ENCODE measurements at places on chromosomes 3 and 15.

GRCh38 chr15:42150219-42150970 lies 6.0 kb downstream of the PLA2G4F start:
- DNase-seq, result no peak

DNA sequence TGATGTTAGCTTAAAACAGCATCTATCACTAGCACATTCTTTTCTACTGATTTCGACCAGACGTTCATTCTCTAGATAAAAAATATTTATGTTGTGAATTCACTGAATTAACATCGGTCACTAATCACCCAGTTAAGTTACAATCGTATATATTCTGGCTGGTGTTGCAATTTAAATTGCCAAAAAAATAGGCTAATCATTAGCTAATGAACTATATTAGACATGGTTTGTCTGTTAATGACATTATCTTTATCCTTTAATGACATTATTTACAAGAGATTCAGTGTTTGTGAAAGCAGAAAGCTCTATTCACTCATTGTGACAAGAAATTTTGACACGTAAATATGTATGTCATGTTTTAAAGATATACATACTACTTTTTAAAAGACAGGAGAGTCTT lies 6.7 kb downstream of the GHSR start:
- no peak for DNase-seq

DNA sequence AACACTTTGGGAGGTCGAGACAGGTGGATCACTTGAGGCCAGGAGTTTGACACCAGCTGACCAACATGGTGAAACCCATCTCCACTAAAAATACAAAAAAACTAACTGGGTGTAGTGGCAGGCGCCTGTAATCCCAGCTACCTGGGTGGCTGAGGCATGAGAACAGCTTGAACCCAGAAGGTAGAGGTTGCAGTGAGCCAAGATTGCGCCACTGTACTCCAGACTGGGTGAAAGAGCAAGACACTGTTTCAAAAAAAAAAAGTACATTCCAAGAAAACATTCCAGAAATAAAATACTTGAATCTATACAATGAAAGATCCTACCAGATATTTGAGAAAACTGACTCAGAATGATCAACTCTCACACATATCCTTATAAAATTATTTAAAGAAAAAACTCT lies 30.4 kb downstream of the TFDP2 start:
- DNase-seq, result no peak

DNA sequence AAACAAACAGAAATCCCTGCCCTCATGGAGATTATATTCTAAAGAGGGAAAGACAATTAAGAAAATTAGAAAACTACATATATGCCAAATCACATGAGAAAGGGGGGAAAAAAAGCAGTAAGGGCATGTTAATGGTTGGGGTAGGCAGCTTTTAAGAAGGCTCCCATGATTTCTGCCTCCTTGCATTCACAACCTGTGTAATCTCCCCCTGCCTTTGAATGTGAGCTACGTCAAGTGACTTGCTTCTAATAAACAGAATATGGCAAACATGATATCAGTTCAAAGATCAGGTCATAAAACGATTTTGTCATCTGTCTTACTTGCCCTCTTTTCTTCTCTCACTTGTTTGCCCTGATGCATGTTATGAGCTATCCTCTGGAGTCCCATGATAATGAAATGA lies 673.6 kb upstream of the ADAMTS9 start:
- no peak for DNase-seq

DNA sequence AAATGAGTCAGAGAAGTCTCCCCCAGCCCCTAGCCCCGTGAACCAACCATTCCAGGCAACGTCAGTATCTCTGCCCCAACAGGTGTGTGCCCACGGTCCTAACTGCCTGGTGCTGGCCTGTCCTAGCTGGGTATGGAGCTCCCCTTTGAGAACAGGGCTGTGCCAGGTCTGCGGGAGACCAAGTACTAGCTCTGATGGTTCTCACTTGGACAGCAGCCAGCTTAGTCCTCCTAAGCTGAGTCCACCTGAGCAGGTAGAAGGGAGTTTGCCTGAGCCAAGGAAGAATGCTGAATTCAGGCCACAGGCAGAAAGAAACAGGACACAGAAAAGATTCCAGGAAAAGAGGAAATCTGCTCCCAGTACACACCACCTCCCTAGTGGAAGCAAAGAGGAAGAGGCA lies 33.1 kb upstream of the PARL start:
- no peak for DNase-seq

DNA sequence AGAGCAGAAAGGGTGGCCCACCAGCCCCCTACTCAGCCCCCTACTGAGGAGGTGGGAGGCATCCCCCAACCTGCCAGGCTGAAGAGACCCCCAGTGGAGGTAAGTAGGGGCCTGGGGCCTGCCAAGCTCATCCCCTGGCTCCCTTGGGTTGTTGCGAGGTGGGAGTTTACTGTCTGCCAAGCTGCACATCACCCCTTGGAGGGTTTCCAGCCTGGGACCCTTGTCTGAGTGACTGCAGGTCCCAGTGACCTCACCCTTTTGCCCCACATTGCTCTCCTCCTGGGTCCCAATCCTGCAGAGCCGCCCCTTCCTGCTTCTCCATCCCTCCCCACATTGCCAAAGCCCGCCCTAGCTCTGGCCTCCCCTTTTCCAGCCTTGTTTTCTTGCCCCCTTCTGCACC lies 1.0 kb upstream of the ALS2CL start:
- no peak for DNase-seq

GRCh38 chr15:48993380-48993779 lies 29.7 kb upstream of the SHC4 start:
- DNase-seq, result no peak

GRCh38 chr15:68797599-68798345 lies 22.9 kb downstream of the ANP32A start:
- no peak for DNase-seq

DNA sequence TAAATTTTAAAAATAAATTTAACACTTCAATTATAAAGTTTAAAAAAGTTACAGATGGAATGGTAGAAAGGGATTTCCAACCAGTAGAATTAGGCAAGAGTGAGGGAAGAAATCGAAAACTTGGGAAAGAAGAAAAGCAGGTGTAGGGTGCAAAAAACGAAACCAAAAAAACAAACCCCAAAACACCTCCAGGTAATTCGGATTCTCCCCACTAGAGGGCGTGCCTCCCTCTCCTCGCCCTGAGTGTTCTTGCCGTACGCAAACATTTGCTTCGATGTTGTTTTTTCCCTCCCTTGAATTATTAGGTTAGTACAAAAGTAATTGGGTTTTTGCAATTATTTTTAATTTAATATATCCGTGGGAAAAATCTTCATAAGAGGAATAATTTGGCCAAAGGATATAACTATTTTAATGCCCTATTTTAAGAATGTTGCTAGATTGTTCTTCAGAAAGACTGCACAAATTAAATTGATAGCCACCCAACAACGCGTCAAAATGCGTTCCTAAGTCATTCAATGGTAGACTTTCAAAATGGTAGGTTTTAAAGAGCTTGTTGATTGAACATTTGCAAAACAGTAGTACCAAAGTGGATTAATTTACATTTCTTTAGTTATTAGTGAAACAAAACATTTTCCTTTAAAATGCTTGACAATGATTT lies 63.7 kb downstream of the SLC30A4 start:
- DNase-seq, result peak; percentile 62

DNA sequence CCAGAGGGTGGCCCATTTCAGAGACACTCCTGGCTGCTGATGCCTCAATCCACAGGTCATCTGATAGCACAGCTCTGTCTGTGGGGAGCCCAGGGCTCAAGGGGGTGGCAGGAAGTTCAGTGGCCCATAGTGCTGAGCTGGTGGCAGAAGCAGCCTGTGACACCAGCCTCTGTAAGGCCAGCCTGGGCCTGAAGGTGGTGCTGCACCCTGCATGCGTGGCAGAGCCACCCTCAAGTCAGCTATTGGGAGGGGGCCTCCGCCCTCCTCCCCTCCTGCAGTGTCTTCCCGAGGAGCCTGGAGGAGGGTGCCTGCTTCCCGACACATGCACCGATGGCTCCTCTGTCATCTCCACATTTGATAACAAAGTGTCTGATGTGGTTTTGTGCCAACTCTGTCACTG lies 3.0 kb downstream of the PLA1A start:
- no peak for DNase-seq

DNA sequence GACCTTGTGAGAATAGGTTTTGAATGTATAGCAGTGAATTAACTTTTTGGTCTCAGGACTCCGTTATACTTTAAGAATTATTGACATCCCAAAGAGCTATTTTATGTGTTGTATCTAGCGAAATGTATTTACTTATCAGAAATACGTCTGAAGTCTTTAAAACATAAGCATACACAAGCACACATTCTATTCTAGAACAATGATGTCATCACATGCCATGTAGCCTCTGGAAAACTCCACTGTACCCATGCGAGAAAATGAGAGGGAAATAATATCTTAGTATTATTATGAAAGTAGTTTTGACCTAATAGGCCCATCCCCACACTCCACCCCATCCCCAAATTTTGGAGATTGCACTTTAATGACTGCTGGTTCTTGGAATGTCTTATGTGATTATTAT lies 1.5 kb downstream of the POLR2M start:
- DNase-seq, result no peak

- no peak for DNase-seq
Observed at GRCh38 chr3:70824078-70824477, 511.6 kb upstream of the MDFIC2 start.

DNA sequence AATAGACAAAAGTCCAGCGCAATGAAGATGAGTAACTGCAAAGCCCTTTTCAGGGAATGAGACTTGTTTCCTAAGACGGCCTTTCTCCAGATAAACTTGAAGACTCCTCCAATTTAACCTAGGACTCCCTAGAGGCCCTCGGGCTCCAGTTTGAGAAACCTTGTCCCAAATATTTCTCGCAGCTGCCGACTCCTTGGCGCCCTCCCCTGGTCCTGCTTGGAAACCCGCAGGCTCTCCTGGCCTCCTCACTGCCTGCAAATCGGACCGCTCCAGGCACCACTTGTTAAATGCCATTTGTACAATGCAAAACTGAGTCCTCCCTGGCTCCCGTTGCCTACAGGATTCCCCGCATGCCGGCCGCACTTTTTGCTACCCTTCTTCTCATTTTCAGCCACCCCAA lies 36.8 kb downstream of the MUC4 start:
- DNase-seq, result no peak

DNA sequence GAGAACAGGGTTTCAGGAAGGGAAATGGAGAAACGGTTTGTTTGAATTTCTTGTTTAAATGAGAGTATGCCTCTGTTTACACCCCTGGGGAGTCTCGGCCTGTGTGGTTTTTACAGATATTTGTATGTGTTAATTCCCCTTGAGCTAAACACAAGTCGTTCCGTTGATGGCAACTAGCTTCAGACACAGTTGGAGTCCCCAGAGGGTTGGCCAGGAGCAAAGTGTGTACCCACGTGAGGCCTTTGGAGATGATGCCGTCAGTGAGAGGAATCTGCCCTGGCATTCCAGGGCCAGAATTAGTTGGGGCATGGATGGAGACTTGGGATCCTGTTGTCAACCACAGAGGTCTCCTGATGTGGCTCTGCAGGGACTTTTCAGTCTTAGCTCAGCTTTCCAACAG lies 44.0 kb downstream of the CEMIP start:
- no peak for DNase-seq

GRCh38 chr3:136186846-136187245 lies 9.3 kb downstream of the MSL2 start:
- DNase-seq, result no peak

- DNase-seq, result no peak
Observed at GRCh38 chr3:102006812-102007485, 157.6 kb downstream of the NFKBIZ start.

GRCh38 chr15:88651136-88651732 lies 12.4 kb downstream of the ISG20 start:
- DNase-seq, result no peak

- DNase-seq, result no peak
Observed at GRCh38 chr3:102353805-102354204, 81.0 kb upstream of the ZPLD1 start.

GRCh38 chr3:14461748-14462324 lies 59.4 kb downstream of the SLC6A6 start:
- no peak for DNase-seq

- no peak for DNase-seq
Observed at GRCh38 chr3:13619661-13620230, 70.8 kb downstream of the FBLN2 start.

GRCh38 chr3:23002151-23002550 lies 201.0 kb upstream of the UBE2E2 start:
- DNase-seq, result no peak

- no peak for DNase-seq
Observed at GRCh38 chr3:87206070-87206469, 21.0 kb upstream of the CHMP2B start.

GRCh38 chr15:47857776-47858167 lies 140.5 kb downstream of the SEMA6D start:
- no peak for DNase-seq

DNA sequence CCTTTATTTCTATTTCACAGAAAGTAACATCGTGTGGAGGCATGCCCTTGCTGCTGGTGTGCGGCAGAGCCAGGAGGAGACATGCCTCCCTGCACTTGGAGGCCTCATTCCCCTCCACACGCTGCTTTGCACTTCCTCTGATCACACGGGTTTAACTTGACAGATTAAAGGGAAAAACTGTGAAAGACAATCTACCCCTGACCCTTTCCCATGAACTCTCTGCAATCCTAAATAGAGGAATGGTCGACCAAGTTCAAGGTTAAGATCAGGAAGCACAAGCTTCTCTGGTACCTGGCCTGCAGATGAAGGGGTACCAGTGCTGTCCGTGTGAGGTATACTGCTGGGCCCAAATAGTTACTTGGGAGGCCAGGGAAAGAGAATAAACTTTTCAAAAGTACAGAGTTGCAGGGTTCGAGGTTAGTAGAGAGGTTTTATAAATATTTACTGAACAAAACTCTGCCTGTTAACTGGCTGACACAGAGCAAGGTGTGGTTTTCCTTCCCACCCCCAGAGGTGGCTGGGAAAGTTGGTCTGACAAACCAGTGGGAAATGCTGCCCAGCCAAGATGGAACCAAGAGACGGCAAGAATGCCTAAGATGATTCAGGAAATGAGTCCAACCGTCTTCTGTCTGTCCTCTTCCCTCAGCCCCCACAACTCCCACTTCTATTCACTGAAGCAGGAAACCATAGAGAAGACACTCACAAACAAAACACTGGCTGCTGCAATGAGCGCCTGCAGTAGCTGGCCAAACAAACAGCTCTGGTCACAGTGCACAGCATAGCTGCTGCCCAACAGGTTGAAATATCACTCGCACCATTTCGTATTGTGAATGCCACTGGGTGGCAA lies 79.6 kb downstream of the IGF2BP2 start:
- DNase-seq, result no peak

DNA sequence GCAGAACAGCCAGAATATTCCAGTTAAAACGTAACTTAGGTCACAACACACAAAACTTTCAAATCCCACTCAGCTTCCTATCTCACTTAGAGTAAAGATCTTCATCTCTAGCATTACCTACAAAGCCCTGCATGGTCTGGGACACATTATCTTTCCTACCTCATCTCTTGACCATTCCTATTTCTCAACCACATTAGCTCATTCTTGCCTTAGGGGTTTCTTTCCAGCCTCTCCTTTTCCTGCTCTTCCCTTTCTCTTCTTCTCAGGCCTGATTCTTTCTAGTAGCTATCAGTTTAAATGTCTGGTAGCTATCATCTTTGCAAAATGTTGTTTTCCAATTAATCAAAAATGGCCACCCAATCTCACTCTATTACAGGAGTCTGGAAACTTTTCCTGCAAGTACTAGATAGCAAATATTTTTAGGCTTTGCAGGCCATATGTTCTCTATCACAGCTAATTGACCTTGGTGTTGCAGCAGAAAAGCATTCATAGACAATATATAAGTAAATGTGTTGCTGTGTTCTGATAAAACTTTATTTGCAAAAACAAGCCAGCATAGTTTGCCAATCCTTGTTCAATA lies 15.1 kb upstream of the CBLB start:
- DNase-seq, result no peak
